ENCODE measurements at places on chromosomes 4 and X. TPM values are rescaled to one million over a fixed set of nuclear protein-coding genes. Genes with fewer than 3 reads are reported as not detected.

- H3K27me3 ChIP-seq = no peaks in the 10 kb centered on the region
- no peaks in the 10 kb centered on the region for H3K4me1 ChIP-seq
- H3K27ac ChIP-seq = no peak overlapping the region
- DNase-seq = no peak
- peaks cover 4% of the 10 kb centered on the region for H3K36me3 ChIP-seq
Observed at GRCh38 chr4:139672732-139673131, 7.1 kb downstream of the MGST2 start.

DNA sequence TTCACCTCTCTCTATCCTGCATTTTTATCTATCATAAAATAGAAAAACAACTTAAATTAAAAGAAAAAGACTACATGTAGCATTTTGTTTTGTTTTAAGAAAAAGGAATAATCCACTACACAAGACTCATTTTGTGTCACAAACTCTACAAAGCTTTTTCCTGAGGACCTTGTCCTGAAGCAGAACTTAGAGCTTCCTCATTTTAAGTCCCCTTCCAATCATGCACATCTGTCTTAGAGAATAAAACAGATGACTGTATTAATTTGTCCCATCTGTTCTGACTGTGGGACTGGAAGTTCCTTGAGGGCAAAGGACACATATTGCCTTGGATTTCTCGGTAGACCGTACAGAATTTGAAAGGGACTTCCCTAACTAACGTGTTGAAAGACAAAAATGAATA is 218.5 kb downstream of the COL25A1 start:
- H3K4me3 ChIP-seq = no peak overlapping the region
- no peaks in the 10 kb centered on the region for H3K27me3 ChIP-seq
- H3K36me3 ChIP-seq = no peaks in the 10 kb centered on the region
- peaks cover 5% of the 10 kb centered on the region for H3K4me1 ChIP-seq
- no peak overlapping the region for H3K27ac ChIP-seq

DNA sequence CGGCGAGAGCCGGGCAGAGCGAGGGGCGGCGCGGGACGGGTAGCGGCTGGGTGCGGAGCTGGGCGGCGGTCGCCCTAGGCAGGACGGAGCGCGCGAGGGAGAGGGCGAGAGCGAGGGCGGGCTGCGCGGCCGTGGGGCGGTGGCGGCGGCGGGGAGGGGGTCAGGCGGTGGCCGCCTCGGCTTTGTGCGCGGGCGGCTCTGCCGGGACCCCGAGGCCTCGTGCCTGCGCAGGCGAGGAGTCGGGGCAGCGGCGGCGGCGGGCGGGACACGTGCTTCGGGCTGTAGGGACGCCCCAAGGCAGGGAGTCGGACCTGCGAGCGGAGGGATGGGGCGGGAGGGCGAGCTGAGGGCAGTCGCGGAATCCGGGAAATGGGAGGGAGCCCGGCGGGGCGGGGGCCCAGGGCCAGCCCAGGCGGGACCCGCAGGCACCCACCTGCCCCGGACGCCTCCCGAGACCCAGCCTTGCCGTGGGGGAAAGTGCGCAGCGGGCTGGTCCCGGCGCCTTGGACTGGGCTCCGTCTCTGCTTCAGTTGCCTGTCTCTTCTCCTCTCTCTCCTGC is 465 bp downstream of the BMPR1B start:
- H3K27ac ChIP-seq = no peak overlapping the region
- no peaks in the 10 kb centered on the region for H3K36me3 ChIP-seq
- peaks cover 10% of the 10 kb centered on the region for H3K4me1 ChIP-seq
- no peak for DNase-seq

GRCh38 chr4:128811571-128812441 is 2.3 kb downstream of the JADE1 start:
- peaks cover 29% of the 10 kb centered on the region for H3K4me1 ChIP-seq
- peak; percentile 87 for DNase-seq
- H3K27ac ChIP-seq = peak overlapping the region; percentile 93
- peak overlapping the region; percentile 76 for H3K4me3 ChIP-seq
- H3K36me3 ChIP-seq = no peaks in the 10 kb centered on the region
- H3K27me3 ChIP-seq = no peaks in the 10 kb centered on the region

DNA sequence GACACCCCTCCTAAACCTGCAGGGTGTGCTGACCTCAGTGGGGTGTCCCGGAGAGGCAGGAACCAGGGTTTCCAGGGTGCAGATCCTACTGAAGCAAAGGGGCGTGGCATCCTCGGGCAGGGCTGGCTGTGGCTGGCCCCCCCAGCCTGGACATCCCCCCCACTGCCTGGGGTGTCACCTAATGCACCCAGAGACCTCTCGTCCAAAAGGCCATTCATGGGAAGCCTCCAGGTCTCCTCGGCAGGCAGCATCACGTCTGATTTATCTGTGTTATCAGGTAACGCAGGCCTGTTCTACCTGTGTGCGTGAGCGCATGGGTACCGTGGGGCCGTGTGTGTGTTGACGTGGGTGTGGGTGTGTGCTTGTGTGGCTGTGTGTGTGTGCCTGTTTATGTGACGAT is 210.0 kb downstream of the SHOX start:
- no peak overlapping the region for H3K4me3 ChIP-seq
- no peak overlapping the region for H3K27ac ChIP-seq
- DNase-seq = no peak
- H3K4me1 ChIP-seq = no peaks in the 10 kb centered on the region
- H3K27me3 ChIP-seq = no peaks in the 10 kb centered on the region

- H3K27ac ChIP-seq = no peak overlapping the region
- H3K27me3 ChIP-seq = peaks cover 9% of the 10 kb centered on the region
- no peaks in the 10 kb centered on the region for H3K36me3 ChIP-seq
- no peak overlapping the region for H3K4me3 ChIP-seq
Observed at GRCh38 chrX:101685923-101686322, 26.3 kb upstream of the ARMCX2 start.

- H3K27ac ChIP-seq = no peak overlapping the region
- DNase-seq = no peak
- H3K4me1 ChIP-seq = no peaks in the 10 kb centered on the region
- H3K4me3 ChIP-seq = no peak overlapping the region
- no peaks in the 10 kb centered on the region for H3K36me3 ChIP-seq
Observed at GRCh38 chrX:7730071-7730470, 112.9 kb upstream of the VCX start.

GRCh38 chrX:88990882-88991582 is 244.0 kb downstream of the CPXCR1 start:
- H3K36me3 ChIP-seq = no peaks in the 10 kb centered on the region
- no peak overlapping the region for H3K27ac ChIP-seq
- H3K27me3 ChIP-seq = no peaks in the 10 kb centered on the region
- no peaks in the 10 kb centered on the region for H3K4me1 ChIP-seq
- no peak for DNase-seq
- H3K4me3 ChIP-seq = no peak overlapping the region

DNA sequence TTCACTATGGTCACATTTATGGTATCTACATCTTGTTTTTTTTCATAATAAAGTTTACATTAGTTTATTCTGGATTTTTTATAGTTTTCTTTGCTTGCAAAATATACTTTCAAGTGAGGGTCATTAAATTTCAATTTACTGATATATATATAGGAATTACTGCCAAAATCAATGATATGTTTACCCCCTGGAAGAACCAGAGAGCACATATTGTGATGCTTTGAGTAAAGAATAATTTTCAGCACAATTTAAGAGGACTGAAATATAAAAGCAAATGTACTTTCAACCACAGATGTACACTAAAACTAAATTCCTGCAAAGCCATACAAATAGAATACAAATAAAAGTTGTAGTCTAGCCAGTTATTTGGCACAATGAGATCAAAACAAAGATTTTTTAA is 242.2 kb upstream of the PCDH18 start:
- H3K27ac ChIP-seq = no peak overlapping the region
- no peak for DNase-seq
- H3K36me3 ChIP-seq = no peaks in the 10 kb centered on the region

DNA sequence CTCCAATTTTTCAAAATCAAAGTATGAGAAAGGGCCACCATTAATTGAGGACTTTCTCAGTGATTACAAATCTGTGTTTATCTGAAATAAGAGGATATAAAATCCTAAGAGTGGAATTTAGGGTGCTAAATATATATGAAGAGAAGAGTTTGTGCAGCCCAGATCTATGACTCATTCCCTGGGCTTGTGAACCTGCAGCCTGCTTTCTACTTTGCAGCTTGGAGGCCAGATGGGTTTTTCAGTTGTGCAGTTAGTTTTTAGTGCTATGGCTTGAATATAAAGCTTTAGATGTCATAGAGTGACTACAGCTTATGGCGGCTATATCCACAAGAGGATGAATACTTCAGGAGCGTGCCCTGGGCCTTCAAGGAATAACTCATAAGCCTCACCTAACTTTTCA is 1391.1 kb downstream of the FSTL5 start:
- H3K36me3 ChIP-seq = no peaks in the 10 kb centered on the region
- no peak for DNase-seq
- H3K27me3 ChIP-seq = no peaks in the 10 kb centered on the region

GRCh38 chr4:102503301-102503746 is 2.2 kb downstream of the NFKB1 start:
- H3K36me3 ChIP-seq = no peaks in the 10 kb centered on the region
- no peak overlapping the region for H3K4me3 ChIP-seq
- H3K4me1 ChIP-seq = peaks cover 23% of the 10 kb centered on the region
- H3K27ac ChIP-seq = peak overlapping the region; percentile 99

GRCh38 chr4:147102596-147102995 is 156.9 kb upstream of the TTC29 start:
- H3K27me3 ChIP-seq = no peaks in the 10 kb centered on the region
- no peak overlapping the region for H3K27ac ChIP-seq
- no peak overlapping the region for H3K4me3 ChIP-seq
- no peaks in the 10 kb centered on the region for H3K4me1 ChIP-seq
- DNase-seq = no peak

GRCh38 chr4:41944089-41944488 is 8.9 kb downstream of the TMEM33 start:
- H3K27me3 ChIP-seq = no peaks in the 10 kb centered on the region
- H3K4me1 ChIP-seq = peaks cover 6% of the 10 kb centered on the region
- H3K36me3 ChIP-seq = peaks cover 77% of the 10 kb centered on the region
- no peak overlapping the region for H3K4me3 ChIP-seq
- no peak for DNase-seq

DNA sequence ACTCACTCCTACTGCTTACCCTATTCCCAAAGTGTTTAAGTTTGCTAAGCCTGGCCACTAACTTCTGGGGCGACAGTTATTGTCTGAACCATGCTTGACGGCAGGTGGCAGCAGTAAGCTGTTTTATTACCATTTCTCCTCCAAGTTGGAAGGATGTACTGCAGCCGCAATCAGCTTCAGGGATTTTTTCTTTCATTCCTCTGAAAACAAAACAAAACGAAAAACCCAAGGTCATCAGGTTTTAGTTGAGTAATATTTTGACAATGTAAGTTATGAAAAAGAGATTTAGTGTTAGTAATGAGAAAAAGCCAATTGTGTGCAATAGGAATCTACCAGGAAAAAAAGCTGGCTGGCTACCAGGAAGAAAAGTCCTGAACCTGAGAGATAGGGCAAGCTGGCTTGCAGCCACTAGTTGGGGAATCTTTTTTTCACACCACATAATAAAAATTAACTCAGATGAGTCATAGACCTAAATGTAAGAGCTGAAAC is 13.2 kb upstream of the RAB9B start:
- H3K4me3 ChIP-seq = no peak overlapping the region
- DNase-seq = peak; percentile 61
- H3K27ac ChIP-seq = no peak overlapping the region
- peaks cover 9% of the 10 kb centered on the region for H3K27me3 ChIP-seq
- no peaks in the 10 kb centered on the region for H3K36me3 ChIP-seq

DNA sequence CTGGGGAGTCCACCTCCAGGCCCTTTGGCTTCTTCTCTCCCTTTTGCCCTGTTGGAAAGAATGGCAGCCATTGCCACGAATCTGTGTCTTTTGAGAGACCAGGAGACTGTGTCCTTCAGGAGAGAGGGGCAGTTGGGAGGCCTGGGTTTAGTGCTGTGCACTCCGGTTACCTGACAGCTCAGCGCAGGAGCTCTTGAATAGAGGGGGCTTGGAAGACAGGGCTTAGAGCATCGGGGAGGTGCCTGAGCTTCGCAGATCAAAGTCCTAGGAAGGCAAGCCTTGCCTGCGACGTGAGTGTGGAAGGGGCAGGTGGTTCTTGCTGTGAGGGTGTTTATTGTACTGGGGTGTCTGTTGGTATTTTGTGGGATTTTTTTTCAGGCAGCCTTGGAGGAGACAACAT is 41.9 kb upstream of the TADA2B start:
- H3K36me3 ChIP-seq = peaks cover 100% of the 10 kb centered on the region
- no peaks in the 10 kb centered on the region for H3K27me3 ChIP-seq
- H3K27ac ChIP-seq = no peak overlapping the region
- peaks cover 14% of the 10 kb centered on the region for H3K4me1 ChIP-seq
- no peak overlapping the region for H3K4me3 ChIP-seq

- peak overlapping the region; percentile 69 for H3K27ac ChIP-seq
- no peaks in the 10 kb centered on the region for H3K36me3 ChIP-seq
- H3K27me3 ChIP-seq = no peaks in the 10 kb centered on the region
- H3K4me1 ChIP-seq = peaks cover 4% of the 10 kb centered on the region
- DNase-seq = no peak
Observed at GRCh38 chrX:153984351-153985178, 12.0 kb downstream of the TMEM187 start.

DNA sequence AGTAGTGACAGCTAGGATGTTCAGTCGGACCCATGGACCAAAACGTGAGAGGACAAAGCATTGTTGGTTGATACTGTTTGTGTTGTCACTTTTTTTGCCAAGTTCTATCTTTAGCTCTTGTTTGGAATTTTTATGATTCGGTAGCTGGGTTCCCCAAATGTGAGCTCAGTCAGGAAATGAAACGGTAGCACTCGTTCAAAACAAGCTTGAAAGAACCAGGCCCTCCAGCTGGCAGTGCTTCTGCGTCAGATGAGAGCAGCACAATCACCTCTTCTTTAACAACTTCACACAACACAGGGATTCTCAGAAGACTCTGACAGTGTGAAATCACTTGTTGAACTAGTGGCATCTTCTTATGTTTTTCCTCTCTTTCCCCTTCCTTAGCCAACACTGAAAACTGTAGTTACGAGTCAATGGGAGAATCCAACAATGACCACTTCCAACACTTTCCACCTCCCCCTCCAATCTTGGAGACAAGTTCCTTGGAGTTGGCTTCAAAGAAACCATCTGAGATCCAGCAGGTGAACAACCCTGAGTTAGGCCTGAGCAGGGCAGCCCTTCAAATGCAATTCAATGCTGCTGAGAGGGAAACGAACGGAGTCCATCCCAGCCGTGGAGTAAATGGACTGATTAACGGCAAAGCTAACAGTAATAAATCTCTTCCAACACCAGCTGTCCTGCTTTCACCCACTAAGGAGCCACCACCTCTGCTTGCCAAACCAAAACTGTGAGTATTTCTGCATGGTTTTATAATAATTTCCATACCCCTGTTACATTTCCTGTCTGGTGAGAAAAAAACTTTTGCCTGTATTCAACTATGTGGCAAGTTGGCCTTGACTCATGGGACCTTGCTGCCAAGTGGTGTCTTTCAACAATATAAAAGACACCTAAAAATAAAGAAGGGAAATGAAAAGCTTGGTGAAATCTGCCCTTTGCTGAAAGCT is 214.6 kb downstream of the PALLD start:
- H3K4me3 ChIP-seq = no peak overlapping the region
- DNase-seq = no peak
- no peaks in the 10 kb centered on the region for H3K4me1 ChIP-seq
- no peak overlapping the region for H3K27ac ChIP-seq

Gene FHDC1
- 22.4 TPM for total RNA-seq

Gene TLR2
- total RNA-seq = 170 TPM
